ENCODE measurements at places on chromosomes 4 and X.
A peak's percentile ranks its signal among the peaks of the same experiment; 100 is the strongest.

DNA sequence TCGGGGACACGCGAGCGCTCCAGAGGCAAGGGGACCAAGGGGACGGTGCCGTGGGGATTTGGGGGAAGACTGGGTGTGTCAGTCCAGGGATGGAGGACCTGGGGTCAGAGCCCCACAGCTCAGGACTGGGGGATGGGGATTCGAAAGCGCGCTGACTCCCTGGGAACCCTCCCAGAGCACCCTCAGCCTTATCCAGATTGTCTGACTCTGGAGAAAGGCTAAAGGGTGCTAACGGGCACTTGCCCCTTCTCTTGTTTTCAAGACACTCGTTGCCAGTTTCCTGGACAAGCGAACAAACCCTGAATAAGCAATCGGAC is 1.1 kb downstream of the DOCK11 start:
- no peak for DNase-seq

DNA sequence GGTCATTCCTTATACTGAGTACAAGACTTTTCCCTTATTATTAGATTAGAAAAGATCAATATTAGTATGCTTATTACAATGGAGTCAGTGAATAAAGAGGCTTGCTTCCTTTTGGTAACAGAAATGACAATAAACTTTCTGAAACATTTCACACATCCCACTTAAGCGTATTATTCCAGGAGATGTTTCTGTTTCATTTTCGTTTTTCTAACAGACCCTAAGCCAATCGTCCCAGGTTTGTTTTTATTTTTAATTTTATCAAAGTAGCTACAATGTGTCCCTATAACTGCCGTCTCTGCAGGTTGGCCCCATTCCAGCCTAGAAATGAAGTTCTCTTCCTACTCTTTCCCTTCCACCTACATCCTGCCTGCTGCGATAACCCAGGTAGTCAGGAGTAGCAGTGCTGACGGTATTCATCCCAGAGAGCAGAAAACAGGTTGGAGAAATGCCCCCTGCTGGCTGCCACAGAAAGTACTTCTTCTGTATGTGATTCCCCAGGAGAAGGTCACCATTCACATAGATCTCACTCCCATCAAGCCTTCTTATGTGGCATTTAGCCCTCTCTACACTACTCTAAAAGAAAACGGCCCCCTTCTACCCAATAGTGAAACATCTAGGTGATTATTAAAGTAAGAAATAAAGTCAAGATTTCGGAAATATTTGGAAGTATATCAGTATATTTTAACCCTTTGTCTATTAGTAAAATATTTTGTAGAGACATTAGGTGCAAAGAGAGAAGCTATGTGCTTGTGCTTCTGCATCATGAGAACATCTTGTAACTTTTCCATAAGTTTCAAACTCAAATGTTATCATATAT is 40.4 kb downstream of the ENPEP start:
- peak; percentile 46 for DNase-seq

- no peak for DNase-seq
Measured at GRCh38 chr4:6957994-6958393, 48.4 kb downstream of the TBC1D14 start.

DNA sequence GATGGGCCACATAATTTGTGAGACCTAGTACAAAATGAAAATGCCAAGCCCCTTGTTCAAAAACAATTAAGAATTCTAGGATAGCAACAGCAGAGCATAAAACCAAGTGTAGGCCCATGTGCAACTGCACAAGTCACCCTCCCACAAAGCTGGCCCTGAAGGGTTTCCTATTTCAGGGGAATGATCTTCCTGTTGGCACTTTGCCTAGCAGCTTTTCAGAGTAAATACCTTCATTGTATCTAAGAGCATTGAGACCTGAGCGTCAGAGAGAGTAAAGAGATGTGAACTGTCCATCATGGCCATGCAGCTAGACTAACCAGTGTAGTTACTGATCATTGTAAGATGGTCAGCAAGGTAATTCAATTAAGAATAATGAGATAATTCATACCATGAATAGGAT is 113.6 kb downstream of the CNKSR2 start:
- DNase-seq, result no peak

DNA sequence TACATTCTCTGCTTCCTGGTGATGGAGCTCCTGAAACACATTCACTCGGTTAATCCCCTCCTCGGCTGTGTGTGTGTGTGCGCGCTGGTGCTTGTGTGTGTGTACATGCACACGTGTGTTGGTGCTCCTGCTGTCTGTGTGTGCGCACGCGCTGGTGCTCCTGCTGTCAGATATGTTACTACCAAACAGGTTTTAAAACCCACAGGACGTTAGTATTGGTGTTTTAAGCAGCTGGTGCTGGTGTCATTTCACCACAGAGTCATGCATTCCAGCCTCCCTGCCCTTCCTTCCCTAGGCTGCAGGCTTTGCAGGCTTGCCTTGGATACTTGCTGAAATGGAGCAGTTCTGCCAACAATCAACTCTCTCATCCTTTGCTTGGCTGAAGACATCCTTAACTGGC is 48.1 kb upstream of the CPLX1 start:
- DNase-seq, result no peak

- no peak for DNase-seq
Measured at GRCh38 chr4:184385705-184386141, 88.6 kb downstream of the IRF2 start.

GRCh38 chr4:47561331-47561730 is 76.3 kb downstream of the ATP10D start:
- DNase-seq, result no peak

DNA sequence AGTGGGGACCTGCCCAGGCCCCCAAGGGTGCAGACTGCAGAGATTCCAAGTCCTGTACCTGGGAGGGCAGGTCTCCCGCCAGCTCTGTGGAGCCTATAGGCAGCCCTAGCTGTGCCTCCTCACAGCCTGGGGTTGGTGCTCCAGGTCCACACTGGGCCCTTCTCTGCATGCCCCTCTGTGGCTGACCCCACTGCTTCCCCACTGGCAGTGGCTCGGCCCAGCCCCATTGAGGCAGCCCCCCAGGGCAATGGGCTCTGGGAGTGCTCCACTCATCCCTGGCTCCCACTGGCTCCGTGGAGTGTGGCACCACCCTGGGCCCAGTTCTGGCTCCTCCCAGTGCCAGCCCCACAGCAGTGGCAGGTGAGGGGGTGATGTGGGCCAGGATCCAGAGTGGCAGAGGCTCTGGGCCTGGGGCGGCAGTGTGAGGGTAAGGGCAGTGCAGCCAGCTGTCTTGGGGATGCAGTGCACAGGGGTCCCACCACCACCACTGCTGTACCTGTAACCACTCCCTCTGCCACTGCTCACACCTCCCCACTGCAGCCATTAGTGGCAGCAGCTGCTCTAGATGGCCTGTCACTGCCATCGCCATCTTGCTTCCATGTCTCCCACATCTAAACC is 312.2 kb downstream of the GPM6A start:
- no peak for DNase-seq

DNA sequence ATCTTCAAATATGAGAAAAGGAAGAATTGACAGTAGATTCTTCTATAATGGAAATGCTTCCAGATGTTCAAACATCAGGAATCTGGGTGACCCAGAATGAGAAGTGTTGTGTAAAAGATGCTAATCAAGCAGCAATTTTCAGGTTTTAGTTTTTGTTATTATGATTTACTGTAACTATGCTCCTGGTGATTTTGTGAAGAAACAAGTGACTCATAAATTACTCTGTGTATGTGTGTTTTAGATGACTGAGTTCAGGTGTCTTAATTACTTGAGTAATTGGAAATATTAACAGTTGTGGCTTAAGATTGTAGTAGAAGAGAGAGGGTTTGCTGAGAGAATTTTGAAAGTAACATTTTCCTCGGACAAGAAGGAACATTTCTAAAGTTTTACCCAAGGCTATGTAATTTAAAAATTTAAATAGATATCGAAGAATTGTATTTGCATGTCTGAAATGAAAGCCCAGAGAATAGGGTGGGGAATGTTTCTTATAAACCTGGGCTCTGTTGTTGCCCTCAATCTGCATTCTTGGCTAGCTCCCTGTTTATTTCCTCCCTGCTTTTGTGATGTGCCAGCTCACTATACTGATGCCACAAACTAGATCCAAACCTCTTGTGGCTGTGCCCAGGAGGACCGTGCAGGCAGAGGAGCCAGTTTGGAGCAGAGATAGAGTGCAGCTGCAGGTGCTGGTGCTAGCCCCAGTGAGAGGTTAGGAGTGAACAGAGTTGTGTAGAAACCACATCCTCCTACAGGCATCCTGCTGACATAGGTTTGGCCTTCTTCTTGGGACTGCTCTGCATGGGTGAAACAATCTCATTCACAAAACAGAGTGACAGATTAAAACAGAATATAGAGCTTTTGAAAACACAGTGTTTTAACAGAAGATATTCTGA is 25.4 kb upstream of the TNIP3 start:
- DNase-seq, result no peak

GRCh38 chr4:29128810-29129209 is 1591.4 kb upstream of the PCDH7 start:
- DNase-seq, result no peak

GRCh38 chr4:67550451-67550850 is 5.1 kb upstream of the CENPC start:
- DNase-seq, result no peak

GRCh38 chr4:183352546-183352945 is 30.3 kb upstream of the CLDN24 start:
- no peak for DNase-seq

GRCh38 chr4:160316036-160316435 is 1213.2 kb downstream of the RAPGEF2 start:
- DNase-seq, result no peak

GRCh38 chr4:41750626-41751448 is 2.3 kb upstream of the PHOX2B start:
- no peak for DNase-seq

DNA sequence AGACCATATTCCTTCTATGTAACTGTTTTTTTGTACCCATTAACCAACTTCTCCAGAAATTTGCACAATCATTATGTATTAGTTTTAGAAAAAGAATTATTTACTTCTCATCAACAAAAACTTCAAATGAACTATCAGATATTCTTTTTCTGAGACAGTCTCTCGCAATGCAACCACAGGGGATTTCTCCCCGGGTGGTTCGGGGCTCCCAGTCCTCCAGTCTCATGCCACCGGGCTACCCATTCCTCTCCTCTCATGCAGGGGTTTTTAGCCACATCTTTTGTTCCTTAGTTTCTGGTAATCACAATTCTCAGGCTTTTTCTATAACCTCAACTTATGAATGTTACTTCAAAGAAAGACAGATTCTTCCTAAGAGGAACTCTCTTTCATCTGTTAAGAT is 46.6 kb upstream of the CLNK start:
- DNase-seq, result no peak

GRCh38 chr4:36439556-36439955 is 158.1 kb downstream of the DTHD1 start:
- DNase-seq, result no peak

DNA sequence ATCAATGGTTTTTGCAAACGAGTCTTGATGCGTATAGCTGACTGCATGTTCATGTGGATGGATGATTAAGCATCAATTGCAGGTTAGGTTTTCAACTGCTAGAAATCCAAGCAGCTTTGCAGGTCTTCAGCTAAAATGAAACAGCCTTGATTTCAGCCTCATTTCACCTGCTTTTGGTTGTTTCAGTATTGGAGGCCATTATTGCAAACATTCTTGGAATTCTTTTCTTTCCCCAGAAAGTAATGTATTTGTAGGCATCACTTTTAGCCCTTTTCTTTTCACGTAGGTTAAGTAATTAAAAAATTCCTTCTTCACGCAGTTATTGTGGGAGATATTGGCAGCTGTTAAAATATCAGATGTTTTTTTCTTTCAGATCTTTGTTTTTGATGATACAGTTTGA is 8.8 kb downstream of the ZAR1 start:
- no peak for DNase-seq

- no peak for DNase-seq
Measured at GRCh38 chrX:111116666-111117065, 20.7 kb downstream of the PAK3 start.

DNA sequence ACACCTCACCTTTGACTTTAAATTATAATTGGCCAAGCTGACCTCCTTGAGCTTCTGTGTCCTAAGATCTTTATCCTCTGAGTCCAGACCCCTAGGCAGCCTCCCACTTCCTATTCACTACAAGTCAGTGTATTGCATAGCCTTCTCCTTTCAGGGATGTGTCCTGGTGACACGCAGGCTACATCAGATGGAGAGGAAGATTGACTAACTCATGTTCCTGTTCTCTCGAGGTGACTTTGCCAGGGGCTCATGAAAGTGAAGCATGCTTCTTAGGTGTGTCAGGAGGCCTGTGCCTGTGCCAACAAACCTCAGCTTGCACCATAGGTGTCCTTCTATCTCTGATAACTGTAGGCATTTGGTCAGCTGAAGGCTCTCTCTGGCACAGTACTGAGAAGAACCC is 195.7 kb upstream of the HS3ST1 start:
- DNase-seq, result no peak

DNA sequence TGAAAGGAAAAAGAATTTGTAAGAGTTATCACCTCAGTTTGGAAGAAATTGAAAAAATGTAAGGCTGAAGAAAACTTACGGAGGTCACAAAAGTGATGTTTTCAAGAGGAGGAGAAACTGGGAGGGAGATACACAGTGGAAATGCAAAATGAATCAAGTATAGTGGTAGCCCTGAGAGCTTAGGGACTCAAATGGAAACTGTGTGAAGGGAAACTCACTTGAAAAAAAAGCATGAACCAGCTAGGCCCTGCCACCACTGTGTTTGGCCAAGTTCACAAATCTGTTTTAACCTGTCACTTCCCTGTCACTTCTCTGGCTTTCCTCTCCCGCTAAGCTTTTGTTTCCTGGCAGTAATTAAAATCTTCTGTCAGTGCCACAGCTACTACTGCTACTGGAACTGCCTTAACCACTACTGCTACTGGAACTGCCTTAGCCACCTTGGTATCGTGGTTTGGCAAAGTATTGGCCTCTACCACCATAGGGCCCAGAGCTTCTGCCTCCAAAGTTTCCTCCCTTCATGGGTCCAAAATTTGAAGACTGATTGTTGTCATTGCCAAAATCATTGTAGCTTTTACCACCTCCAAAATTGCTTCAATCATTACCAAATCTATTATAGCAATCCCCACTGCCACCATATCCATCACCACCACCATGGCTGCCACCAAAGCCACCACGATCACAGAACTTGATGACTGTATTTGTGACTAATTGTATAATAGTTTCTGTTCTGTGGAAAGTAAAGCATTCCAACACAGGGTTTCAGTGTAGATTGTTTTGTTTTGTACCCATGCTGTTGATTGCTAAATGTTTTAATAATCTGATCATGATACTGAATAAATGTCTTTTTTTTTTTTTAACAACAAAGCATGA is 41.5 kb downstream of the SMARCA5 start:
- peak; percentile 15 for DNase-seq

- no peak for DNase-seq
Measured at GRCh38 chrX:136697156-136697555, 49.2 kb downstream of the CD40LG start.

All from activated T-cell treated with anti-CD3 and anti-CD28 coated beads for 48 hours (primary cell).